Amygdala (tissue), 56 donors: ENCODE measurements at places on chromosomes 16 and 17.

GRCh38 chr17:32831223-32831622, 45.7 kb downstream of the MYO1D start:
- no peak for DNase-seq

DNA sequence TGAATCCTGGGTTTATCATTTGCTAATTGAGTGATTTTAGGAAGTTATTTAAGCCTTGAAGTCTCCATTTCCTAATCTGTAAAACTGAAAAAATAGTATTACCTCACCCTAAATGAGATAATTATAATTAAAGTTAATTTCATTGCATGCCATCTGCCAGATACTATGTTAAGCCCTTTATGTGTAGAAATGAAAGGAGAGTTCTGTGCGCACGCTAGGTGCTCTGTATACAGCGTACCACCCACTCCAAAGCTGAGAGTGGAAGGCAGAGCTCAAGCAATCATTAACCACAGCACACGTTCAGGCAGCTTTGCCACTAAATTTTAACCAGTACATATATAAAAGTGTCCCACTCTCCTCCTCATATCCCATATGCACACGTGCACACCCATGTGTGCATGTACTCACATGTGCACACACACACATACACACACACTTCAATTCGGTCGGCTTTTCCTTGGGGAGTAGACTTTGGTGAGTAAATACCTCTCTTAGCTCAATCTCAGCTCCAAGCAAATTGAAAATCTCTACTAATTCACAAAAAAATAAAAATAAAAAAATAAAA, 204.8 kb downstream of the GRIN2A start:
- no peak for DNase-seq

GRCh38 chr17:75073618-75074047, 14.1 kb upstream of the SLC16A5 start:
- no peak for DNase-seq

DNA sequence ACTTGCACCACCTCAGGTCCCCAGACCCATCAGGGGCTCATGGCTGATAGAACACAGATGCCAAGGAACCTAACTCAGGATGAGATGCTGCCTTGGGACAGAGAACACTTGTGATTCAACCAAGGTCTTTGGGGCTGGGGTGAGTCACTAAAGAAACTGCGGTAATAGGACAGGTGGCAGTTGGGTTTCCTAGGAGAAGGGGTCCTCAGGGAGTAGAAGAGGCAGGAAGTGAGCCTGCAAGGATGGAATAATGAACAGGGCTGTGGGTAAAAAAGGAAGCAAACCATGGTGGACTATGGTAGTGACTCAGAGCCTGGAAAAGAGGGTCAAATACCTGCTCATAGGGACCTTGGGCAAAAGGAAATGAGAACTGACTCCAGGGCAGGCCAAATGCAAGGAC, 6.5 kb upstream of the PNPO start:
- no peak for DNase-seq

GRCh38 chr17:35214631-35215273, 20.6 kb upstream of the SLC35G3 start:
- DNase-seq: no peak

- no peak for DNase-seq
Measured at GRCh38 chr16:9061358-9061813, 30.1 kb upstream of the HAPSTR1 start.

- no peak for DNase-seq
Measured at GRCh38 chr17:4500191-4500571, 1.5 kb downstream of the SPNS2 start.

DNA sequence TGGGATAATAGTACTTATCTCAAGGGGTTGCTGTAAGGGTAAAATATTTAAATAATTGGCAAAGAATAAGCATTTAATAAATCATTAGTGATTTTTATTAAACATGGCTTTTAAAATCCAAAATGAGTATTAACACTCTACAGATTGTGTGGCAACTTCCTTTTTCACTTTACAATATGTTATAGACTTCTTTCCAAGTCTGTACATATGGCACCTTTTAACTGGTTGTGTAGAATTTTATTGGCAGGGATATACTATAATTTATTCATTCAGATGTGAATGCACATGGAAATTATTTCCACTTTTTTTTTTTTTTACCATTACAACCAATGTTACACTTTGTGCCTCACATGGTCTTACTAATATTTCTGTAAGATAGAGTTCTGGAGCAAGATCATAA, 15.7 kb upstream of the NLRP1 start:
- DNase-seq: no peak

GRCh38 chr16:17318238-17318637, 152.5 kb downstream of the XYLT1 start:
- no peak for DNase-seq

DNA sequence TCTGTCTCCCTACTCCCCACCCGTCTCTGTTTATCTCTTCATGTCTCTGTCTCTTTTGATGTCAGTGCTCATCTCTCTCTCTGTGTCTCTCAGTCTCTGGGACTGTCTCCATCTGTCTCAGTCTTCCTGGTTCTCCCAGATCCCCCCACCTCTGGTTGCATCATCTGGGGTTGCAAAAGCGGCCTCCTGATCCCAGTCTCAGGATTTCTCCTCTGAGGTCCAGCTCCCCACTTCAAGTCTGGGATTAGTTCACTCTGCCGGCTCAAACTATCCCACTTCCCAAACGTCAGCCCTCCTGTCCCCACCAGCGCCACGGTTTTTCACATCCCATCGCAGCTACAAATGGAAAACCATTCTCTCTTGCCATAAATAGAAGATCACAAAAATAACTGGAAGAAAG, 9.0 kb downstream of the TEKT5 start:
- DNase-seq: no peak

DNA sequence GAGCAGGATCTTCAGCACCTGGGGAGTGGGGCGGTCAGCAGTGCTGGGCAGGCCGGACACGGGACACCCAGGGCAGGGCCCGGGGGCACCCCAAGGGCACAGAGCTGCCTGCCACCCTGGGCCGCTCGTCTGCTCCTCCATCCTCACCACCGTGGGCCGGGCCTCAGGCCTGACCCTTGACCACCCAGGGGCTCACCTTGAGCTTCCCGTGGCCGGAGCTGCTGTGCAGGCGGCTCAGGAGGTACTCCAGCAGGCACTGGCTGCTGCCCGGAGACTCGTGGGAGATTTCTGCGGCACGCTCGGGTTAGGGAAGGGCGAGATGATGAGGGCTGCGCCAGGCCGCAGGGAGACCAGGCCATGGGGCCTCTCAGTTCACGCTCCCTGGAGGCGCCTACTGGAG, 2.1 kb downstream of the TEPSIN start:
- no peak for DNase-seq

- no peak for DNase-seq
Measured at GRCh38 chr17:43810226-43810715, 22.7 kb downstream of the MPP3 start.
